Retina (tissue), 1 donor: ENCODE measurements at places on chromosomes 1 and 21.

DNA sequence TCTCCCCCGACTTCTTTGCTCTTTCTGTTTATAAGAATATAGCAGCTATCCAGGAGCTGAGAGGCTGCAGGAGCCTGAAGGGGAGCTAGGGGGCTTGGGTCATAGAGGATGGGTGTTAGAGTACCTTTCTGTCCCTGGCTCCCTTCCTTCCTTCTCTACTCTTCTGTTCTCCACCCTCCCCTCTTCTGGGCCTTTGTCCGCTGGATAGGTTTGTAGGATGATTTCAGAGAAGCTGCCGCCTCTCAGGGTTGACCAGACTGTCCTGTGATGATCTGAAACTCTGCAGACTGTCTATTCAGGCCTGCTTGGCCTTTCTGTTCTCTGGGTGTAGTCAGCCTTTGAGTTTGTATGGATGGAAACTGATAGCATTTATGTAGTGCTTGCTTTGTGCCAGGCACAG, 26.3 kb downstream of the PPFIA4 start:
- DNase-seq: no peak

DNA sequence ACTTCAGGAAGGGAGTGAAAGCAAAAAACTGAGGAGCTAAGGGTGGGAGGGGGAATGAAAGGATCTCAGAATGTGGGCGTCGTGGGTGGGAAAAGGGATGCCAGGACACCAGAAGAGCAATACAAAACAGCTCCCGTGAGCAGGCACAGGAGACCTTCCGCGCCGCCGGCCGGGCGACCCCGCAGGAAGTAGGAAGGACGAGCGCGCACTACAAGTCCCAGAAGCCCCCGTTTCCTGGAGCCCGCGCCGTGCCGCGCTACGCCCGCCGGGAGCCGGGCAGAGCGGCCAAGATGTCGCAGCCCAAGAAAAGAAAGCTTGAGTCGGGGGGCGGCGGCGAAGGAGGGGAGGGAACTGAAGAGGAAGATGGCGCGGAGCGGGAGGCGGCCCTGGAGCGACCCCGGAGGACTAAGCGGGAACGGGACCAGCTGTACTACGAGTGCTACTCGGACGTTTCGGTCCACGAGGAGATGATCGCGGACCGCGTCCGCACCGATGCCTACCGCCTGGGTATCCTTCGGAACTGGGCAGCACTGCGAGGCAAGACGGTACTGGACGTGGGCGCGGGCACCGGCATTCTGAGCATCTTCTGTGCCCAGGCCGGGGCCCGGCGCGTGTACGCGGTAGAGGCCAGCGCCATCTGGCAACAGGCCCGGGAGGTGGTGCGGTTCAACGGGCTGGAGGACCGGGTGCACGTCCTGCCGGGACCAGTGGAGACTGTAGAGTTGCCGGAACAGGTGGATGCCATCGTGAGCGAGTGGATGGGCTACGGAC, at the start of gene PRMT6:
Gene PRMT6, plus strand, starts transcription at position 249 of the 771 bp plus-strand sequence. Its CDS starts 42 bp downstream, at position 291.
- DNase-seq: peak; percentile 94

DNA sequence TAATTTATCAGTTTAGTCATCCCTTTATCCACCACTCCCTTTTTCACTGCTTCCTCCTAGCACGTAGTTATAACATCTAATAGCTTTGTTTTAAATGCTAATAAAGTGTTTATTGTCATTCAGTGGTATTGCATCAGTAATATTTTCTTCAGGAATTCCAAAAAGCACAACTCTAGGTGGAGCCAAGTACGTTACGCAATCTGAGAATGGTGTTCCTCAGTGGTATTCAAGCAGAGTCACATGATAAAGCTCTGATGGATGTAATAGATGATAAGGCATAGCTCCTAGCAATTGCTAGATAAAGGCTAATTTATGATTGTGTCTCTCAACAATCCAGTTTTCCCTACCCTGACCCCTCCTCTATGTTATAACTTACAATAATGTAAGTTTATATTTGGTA, 494.6 kb upstream of the ADGRL4 start:
- DNase-seq: no peak

DNA sequence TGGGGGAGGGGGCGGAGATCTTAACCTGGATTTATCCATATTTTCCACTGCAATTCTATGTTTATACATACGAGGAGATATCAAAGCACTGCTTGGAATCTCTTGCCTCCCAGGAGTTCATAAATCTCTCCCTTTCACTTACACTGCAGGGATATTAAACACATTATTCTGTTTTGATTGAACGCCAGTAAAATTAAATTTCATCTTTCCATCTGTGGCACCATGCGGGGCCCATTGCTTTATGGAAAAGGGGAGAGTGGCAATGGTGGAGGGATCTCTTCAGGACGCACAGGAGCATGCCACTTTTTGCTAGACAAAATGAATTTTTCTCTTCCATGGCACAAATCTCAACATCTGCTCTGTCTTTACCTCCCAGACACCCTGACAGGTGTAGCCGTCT, 648.0 kb upstream of the PLXNA2 start:
- DNase-seq: no peak

GRCh38 chr1:228374711-228375577, 31.7 kb downstream of the TRIM11 start:
- DNase-seq: no peak

DNA sequence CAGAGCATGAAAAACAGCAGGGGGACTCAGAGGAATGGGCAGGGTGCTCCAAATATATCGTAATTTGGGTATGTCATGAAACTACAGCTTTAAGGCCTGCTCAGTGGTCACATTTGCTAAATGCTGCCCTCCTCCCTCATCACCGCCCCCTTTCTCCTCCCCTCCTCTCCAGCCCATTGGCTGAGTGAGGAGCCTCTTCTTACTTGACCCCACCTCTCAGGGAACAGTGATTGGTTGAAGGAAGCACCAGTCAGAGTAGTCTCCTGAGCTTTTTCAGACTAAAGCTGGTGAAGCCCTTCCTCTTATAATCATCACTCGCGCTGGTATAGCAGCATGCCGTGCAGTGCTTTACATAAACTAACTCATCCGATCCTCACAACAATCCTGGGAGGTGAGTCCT, 10.0 kb upstream of the TTC39A start:
- DNase-seq: no peak

DNA sequence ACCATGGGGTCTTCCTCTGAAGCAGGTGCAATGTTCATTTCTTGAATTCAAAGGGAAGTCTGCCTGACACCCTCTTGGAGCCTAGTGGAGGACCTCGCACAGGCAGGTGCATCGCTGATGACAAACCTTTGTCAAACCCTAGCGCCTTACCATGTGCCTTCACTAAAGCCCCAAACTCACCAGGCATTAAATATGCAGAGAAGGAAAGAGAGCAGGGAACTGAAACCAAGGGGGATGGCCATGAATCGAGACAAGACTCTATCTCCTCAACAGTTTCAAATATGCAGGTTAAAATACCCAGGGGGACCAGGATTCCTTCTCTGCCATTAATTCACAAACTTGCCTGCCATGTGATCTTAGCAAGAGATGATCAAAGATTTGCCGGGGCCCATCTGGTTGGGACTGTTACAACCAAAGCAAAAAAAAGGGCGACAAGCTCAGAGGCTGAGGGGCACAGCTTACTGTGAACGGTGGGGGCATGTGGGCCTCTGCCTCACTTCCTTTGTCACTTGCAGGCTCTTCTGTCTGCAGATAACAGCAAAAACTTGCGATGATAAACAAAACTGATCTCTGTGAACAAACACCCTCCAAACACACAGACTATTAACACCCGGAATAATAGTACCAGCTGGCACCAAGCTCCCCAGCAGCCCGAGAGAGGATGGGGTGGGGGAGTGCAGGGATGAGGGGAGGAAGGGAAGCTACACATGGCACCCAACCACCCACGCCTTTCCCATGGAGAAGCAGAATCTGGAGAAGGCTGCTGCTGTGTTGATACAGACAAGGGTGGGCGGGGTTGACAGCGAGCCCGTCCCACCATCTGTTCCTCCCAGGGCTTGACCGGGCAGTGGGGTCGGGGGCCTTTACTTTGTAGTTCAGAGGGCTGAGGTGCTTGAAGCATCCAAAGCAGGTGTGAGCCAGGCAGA, 33.9 kb downstream of the TMEM63A start:
- peak; percentile 43 for DNase-seq

DNA sequence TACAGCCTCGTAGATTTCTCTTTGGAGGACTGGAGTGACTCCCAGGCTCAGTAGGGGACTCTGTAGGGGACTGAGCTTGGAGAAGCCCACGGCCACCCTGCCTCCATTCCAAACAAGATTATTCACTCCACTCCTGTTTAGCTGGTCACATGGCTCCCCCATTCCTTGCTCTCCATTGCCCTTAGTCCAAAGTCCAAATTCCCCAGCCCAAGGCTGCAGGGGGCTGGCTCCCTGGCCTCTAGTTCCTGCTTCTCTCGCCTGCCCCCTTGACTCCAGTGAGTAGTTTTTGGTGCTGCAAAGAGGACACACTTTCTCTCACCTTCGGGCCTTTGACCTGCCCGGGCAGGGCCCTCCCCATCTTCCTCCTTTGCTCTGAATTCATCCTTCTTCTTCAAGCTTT, 403.3 kb downstream of the KIF26B start:
- no peak for DNase-seq

DNA sequence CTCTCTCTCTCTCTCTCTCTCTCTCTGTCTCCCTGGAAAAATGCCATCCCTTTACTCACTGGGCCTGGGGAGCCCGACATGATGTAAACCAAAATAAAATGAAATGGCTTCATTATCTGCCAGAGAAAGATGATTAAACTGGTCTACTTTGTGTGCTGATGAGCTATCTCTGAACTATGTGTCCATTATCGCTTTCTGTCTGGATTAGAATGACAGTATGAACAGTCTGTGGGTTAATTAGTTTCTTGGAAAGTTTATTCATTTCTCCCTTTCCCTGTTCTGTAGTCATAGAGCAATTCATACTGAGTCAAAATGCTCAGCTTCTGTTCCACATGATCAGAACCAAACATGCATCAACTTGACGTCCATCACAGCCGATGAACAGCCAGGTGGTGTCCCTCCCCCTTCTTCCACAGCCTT, 72.4 kb upstream of the KCND3 start:
- DNase-seq: no peak

GRCh38 chr1:225448146-225448805, 20.4 kb upstream of the LBR start:
- DNase-seq: no peak

- peak; percentile 87 for DNase-seq
Measured at GRCh38 chr21:44337941-44338895, 972 bp downstream of the CFAP410 start.

DNA sequence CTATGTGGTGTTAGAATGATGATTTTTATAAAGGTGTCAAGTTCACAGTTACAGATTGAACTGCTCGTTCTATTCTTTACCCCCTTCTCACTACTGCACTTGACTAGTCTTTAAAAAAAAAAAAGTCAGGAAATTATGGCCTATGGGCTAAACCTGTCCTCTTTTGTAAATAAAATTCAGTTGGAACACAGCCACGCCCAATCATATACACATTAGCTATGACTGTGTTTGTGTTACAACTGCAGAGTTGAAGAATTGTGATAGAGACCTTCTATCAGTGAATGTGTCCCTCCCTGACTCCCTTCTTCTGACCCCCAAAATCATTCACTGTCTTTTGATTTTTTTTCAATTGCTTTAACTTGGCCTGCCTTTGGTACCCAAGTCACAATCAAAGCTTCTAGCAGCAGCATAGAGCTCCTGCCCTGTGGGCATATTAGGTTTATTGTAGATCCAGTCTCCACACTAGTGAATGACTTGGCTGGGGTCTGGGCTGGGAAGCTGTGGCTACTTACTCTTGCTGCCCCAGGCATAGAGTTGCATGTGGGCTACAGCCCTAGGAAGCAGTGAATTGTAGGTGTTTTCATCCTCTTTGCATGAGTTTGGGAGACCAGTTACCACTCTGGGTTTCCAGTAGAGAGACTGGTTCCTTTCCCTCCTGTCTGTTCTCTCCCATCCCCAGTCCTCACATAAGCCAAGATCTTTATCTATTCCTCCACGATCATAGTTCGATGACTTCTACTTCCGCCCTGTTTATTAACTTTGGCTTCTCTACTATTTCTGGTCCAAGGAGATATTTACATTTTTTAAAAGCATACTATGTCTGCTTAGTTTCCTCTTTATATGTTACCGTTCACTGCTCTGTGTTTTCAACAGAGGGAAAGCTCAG, 249.9 kb downstream of the FMN2 start:
- DNase-seq: no peak

- peak; percentile 60 for DNase-seq
Measured at GRCh38 chr21:45326169-45326851, 38.6 kb upstream of the POFUT2 start.

- no peak for DNase-seq
Measured at GRCh38 chr1:153944005-153944826, 2.3 kb downstream of the DENND4B start.

DNA sequence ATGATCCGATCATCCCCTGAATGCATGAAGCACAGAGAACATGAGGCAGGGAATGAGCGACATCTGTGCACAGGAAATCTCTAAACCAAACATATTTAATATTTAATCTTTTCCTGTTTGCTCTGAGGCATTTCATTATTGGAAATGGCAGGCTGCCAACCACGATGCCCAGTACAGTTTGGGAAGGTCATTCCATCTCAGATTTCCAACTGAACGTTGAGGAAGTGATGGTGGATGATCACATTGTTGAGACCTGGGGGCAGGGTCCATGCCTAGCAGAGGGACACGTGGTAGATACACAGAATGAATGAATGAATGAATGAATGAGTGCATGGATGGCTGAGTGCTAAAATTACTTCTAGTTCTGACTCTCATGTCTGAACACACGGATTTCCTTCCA, 15.9 kb upstream of the FASLG start:
- DNase-seq: no peak

GRCh38 chr1:57696904-57697303, 273.0 kb upstream of the DAB1 start:
- DNase-seq: no peak

DNA sequence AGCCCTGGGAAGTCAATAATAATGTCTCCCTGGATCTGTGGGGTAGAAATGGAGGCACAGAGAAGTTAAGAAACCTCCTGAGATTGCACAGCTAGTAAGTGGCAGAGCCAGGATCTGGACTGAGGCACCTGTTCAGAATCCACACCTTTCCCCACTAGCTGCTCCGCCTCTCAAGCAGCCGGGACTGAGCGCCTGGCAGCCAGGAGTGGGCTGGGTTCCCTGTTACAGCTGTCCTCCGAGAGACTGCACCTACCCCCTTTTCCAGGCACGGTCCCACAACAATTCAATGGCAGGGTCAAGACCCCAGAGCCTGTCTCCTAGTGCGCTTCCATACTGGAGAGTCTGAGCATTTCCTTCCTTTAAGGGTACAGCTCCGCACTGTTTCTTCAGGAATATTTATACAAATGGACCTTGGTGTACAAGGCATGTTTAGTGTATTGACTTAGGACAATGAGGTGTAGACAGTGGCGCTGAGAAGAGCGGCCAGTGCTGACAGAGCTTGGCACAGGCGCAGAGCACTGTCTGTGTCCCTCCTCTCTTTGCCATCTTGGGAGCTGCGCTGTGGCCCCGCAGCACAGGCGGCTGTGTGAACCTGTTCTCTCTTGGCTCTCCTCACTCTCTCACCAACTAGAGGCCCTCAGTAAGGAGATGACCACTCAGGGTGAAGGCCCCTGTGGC, 24.4 kb downstream of the GRHL3 start:
- DNase-seq: no peak

- DNase-seq: peak; percentile 66
Measured at GRCh38 chr1:200891774-200892157, 2.9 kb upstream of the INAVA start.
